Esophagus mucosa (tissue), 1 donor: ENCODE measurements at places on chromosomes 2 and 18. TPM values are rescaled to one million over a fixed set of nuclear protein-coding genes. Genes with fewer than 3 reads are reported as not detected.

DNA sequence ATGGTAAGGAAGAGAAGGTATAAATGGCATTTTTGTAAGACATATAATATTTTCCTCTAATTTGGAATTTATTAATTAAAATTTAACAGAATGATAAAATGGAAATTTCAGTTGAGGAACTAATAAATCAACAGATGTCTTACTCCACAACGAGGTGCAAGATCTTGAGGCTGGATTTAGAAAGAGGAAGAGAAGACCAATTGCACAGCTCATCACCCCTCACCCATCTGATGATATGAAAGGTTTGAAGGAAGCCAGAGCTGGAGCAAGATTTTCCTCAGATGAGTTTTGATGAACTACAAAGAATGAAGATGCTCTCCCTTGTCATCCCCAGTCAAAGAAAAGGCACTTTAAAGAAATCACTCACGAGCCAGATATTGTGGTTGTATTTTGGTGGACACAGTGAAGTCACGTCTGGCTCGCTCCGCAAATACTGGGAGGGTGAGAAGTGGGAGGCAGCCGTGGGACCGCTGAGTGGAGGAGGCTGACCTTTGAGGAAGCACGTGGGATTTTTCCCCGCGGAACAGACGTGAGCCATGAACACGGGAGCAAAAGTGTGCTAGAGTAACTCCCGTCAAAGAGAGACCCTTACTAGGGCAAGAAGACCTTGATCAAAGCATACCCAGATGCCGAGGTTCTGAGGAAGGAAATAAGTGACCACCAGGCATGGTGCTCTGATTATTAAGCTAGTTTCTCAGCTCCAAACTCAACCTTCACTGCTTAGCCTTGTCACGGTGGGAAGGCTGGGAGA, 511.4 kb downstream of the RNF144A start:
- no peak for ATAC-seq

- no peak for ATAC-seq
These were observed 30.6 kb downstream of the RTN4 start for GRCh38 chr2:55019526-55020258.

- peak; percentile 75 for ATAC-seq
These were observed 69.0 kb upstream of the DSG1 start for GRCh38 chr18:31248783-31249521.

DNA sequence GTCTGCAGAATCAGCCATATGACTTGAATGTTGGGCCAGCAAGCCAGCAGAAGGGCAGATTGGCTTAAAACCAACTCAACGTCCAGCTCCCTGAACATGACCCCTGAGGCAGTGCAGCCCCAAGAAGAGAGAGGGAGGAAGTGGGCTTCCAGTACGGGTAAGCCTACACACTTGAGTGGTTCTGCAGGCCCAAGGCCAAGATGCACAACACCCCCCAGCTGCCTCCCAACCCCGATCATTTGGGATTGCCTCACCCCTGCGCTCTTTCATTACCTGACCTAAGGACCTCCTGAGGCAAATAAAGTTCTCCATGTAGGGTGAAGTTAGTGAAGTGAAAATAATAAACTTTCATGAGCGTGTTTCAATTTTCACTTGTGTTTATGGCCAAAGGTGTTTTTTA, 536.0 kb downstream of the TNS1 start:
- ATAC-seq = no peak

GRCh38 chr2:28408764-28409599, 16.3 kb downstream of the FOSL2 start:
- ATAC-seq = peak; percentile 68

DNA sequence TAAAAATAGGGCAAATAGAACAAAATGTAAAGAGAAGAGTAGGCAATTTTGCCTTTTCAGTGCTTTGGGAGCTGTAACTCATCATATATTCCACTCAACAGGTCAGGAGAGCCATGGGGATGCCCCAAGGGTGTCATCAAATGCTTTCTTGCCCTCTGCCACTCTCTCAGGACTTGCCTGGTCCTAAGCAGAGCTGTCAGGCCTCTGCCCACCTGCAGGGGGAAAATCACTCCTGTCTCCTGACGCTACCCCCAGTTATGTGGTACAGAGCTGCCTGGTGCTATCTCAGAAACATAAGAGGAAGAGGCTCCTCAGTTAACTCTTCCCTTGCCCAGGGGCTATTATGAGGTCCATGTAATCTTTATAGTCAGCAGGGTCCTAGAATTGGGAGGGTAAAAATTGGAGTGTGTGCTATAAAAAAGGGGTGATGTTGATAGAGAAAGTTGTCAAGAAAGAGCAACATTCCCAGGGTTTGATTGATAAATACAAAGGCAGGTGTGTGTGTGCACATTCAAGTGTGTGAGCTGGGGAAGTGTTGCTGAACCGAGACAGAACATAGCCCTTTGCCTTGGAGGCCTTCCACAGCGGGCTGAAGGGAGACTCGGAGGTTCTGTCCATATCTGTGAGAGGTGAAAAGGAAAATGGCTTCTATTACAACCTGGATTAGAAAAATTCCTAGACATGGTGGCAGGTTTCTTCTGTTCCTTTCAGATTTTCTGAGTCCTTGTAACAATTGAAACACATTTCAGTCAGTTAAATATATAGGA, 25.4 kb downstream of the PTPRM start:
- no peak for ATAC-seq

- ATAC-seq = peak; percentile 90
These were observed at the start of gene FAM110C for GRCh38 chr2:46471-47345. FAM110C (minus strand) TSS chr2:46505; CDS start chr2:46385, 120 bp downstream.

GRCh38 chr18:70513502-70514171, 224.8 kb downstream of the SOCS6 start:
- no peak for ATAC-seq

DNA sequence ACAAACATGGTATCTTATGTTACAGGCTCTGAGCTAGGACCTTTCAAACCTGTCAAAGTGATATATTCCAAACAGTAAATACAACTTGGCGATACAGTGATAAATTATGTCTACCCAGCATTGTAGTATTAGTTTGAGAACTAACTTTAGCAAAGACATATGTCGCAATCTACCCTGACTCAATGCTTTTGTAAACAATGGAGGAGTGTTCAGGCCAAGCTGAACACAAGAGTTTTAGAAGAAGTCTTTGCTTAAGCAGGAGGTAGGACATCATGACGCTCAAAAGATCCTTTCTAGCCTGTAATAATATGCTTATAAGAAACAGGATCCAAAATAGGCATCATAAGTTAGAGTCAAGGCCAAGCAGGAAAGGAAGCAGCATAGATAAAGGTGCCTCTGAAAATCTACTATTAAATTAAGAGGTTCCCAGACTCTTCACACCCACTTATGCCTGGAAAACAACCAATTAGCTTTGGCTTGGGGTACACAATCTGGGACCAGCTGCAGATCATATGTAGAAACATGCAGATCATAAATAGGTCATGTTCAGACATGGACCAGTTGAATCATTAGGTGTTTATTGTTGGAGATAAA, 132.5 kb downstream of the CSRNP3 start:
- peak; percentile 94 for ATAC-seq

GRCh38 chr2:143807192-143807591, 678.0 kb downstream of the ARHGAP15 start:
- no peak for ATAC-seq

GRCh38 chr2:239930378-239930777, 94.8 kb downstream of the NDUFA10 start:
- ATAC-seq = no peak

GRCh38 chr2:181177376-181177775, 197.0 kb downstream of the UBE2E3 start:
- ATAC-seq = no peak

DNA sequence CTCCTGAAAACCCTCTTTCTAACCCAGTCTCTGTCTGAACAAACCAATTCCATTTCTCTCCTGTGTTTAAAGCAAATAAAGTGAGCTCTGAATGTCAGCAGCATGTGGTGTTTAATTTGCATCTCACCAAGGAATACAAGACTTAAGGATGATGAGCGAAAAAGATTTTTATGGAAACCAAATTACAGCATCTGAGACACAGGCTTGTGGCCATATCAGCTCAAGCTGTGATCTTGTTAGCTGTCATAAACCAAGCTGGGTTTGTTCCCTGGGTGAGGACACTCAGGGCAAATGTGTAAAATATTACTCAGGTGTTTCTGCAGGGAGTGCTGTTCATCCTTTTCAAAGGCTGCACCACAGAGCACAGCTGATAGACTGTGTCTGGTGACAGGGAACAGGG, 129.3 kb upstream of the REV1 start:
- ATAC-seq = no peak

DNA sequence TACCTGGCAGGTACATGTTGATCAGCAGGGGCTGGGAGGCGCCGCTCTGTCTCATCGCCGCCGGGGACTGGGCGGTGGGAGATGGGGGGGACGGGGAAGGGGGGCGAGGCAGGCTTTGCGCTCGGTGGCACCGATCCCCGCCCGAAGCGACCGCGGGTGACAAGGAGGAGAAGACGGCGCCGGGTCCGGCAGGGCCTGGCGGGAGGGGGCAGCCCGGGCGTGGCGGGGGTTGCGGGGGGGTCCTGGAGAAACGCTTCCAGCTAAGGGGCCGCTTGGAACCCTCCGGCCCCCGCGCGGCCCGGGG, at the start of gene FEV:
Gene FEV (minus strand): TSS at position 164 of the 304 bp plus-strand sequence. CDS start 109 bp downstream, at position 55.
- ATAC-seq = no peak

- peak; percentile 91 for ATAC-seq
These were observed 23.6 kb downstream of the ANKRD44 start for GRCh38 chr2:197286805-197287595.

DNA sequence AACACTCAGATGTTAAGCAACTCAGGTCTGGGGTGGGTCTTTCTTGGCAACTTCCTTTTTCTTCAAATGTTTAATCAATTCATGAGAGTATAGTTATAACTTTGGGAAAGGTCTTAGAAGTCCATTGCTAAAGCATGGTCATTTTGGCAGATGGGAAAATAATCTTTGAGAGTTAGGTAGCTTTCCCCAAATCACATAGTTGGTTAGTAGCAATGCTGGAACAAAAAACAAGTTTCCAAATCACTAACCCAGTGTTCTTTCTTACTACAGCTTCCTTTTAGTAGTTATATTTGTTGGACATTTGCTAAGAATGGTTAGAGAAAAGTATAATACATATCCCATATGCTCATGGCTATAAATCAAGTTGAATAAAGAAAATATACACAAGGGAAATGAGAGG, 185.2 kb upstream of the SLC14A2 start:
- ATAC-seq = no peak

- ATAC-seq = no peak
These were observed 27.2 kb downstream of the NLRC4 start for GRCh38 chr2:32237488-32237887.

- ATAC-seq = no peak
These were observed 212.2 kb downstream of the CAMKMT start for GRCh38 chr2:44573996-44574395.

DNA sequence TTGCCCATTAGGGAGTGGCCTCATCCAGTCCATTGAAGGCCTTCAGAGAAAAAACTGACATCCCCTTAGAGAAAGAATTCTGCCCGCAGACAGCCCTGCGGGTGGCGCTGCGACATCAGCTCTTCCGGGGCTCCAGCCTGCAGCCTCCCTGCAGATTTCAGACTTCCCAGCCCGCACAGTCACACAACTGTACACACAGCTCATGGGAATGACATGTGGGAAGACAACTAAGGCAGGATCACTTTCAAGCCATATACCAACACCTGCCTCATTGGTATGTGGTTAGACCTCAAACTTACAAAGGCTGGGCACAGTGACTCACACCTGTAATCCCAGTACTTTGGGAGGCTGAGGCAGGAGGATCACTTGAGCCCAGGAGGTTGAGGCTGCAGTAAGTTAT, 24.8 kb upstream of the TUBB6 start:
- ATAC-seq = peak; percentile 51

DNA sequence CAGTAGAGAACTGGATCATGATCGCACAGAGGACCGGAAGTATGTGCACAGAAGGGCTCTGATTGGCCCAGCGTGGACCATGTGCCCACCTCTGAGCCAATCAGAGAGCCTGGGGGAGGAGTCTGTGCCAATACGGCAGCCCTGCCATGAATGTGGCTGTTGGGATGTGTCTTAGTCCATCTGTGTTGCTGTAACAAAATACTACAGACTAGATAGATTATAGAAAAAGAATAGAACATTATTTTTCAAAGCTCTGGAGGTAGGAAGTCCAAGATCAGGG, 132.0 kb downstream of the NDUFA10 start:
- no peak for ATAC-seq

- no peak for ATAC-seq
These were observed 15.4 kb upstream of the MATN3 start for GRCh38 chr2:20027705-20028434.

- ATAC-seq = no peak
These were observed 27.4 kb upstream of the MC5R start for GRCh38 chr18:13796515-13796914.

GRCh38 chr2:73268830-73269685, 15.2 kb downstream of the FBXO41 start:
- peak; percentile 76 for ATAC-seq

GRCh38 chr2:53182601-53183000, 585.0 kb upstream of the CHAC2 start:
- no peak for ATAC-seq

- no peak for ATAC-seq
These were observed 90.5 kb upstream of the ITGB6 start for GRCh38 chr2:160290598-160290997.

GRCh38 chr18:76643199-76643598, 148.2 kb upstream of the ZNF516 start:
- no peak for ATAC-seq

DNA sequence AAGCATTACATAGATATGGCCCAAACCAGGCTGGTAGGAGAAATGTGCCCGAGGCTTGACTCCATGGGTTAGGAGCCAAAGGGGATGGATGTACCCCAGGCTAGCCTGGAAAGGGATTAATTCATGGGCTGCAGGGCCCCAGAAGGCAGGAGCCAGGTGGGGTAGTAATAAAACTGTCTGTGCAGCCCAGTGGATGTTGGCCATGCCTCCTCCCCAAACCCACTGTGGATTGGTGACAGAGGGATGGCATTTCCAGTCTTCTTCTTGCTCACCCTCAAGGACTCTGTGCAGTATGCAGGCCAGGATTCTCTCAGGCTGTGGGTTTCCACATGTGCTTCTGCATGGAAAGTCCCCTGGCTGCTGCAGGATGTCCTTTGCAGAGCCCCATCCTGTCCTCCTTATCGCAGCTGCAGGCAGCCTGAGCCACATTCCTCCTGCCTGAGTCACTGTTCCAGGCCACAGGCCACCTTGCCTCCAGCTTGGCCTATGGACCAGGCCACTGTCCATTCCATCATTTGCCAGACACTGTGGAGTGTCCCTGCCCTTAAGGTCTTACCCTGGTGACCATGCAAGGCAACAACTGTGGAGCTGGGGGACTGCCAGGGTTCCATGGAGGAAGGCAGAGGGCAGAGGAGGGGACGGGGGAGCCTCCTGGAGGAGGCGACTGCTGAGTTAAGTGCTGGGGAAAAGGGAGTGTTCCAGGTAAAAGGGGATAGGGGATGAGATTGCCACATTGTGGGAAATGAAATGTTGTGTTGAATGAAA, 38.9 kb downstream of the INO80C start:
- peak; percentile 47 for ATAC-seq

- no peak for ATAC-seq
These were observed 57.6 kb downstream of the SGPP2 start for GRCh38 chr2:222481941-222482340.

GRCh38 chr2:219967247-219968245, 340.1 kb downstream of the SLC4A3 start:
- no peak for ATAC-seq

The KCNG2 gene
- total RNA-seq = 0.20 TPM

The NDUFAF7 gene
- total RNA-seq = 6.9 TPM

The OTX1 gene
- total RNA-seq = 1.8 TPM

The SGPP2 gene
- 57.1 TPM for total RNA-seq

The MATN3 gene
- total RNA-seq = 0.56 TPM

The SERPINB10 gene
- total RNA-seq = 0.36 TPM

The CWC22 gene
- total RNA-seq = 11.1 TPM

The TMEM163 gene
- 0.20 TPM for total RNA-seq

The ARHGAP28 gene
- total RNA-seq = 2.4 TPM

The CHRND gene
- not detected for total RNA-seq
